ENCODE measurements at places on chromosomes 4 and X. TPM values are rescaled to one million over a fixed set of nuclear protein-coding genes. Genes with fewer than 3 reads are reported as not detected.

Gene PNCK
- total RNA-seq: 38.6 TPM

Gene HAND2
- not detected for total RNA-seq

Gene MSANTD1
- total RNA-seq: 2.3 TPM

Gene MAGEA6
- total RNA-seq: not detected

Gene GLRA2
- 14.4 TPM for total RNA-seq

Gene SYNPO2
- total RNA-seq: 14.3 TPM

- no peak overlapping the region for H3K4me3 ChIP-seq
- H3K36me3 ChIP-seq: no peaks in the 10 kb centered on the region
- no peak for DNase-seq
- H3K27me3 ChIP-seq: no peaks in the 10 kb centered on the region
- H3K4me1 ChIP-seq: no peaks in the 10 kb centered on the region
Observed at GRCh38 chr4:38523054-38523453, 140.9 kb upstream of the KLF3 start.

DNA sequence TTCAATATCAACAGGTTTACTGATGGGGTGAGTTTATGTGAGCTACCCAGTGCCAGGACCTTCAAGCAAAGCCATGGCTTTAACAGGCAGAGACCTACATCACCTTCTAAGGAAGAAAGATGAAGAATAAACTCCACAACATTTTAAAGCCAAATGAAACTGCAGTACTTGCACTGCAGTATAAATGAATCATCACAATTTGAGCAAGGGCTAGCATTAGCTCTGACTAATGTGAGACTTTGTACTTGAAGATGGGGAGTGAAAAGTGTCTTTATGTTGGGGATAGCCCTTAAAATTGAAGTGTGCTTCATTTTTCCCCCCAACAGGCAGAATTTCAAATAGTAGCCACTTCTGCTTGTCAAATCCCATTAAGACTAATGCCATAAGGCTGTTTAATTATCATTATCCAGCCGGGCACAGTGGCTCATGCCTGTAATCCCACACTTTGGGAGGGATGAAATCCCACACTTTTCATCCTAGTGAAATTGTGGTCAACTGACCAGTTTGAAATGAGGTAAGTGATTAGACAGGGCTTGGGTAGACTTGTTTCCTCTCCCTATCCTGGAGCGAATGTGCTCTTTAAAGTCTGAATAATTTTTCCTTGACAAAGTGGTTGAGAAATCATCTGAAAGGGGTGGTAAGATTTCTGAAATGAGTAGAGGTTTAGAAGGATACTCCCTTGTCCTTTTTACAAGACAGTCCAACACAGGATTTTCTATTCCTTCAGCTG, 27.2 kb upstream of the GPR34 start:
- no peak overlapping the region for H3K4me3 ChIP-seq
- no peaks in the 10 kb centered on the region for H3K4me1 ChIP-seq
- no peak for DNase-seq
- peaks cover 10% of the 10 kb centered on the region for H3K27me3 ChIP-seq

DNA sequence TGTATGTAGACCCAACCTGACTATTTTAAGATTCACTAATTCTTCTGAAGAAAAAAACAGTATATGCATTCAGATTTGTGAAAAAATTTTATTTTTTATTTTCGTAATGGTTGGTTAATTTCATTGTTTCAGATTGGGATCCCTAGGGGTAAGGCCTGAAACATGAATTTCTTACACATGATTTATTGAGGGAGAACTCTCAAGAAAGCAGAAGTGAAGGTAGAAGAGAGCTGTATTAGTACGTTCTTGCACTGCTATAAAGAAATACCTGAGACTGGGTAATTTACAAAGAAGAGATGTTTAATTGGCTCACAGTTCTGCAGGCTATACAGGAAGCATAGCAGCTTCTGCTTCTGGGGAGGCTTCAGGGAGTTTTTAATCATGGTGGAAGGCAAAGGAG, 611.9 kb upstream of the TECRL start:
- no peak overlapping the region for H3K4me3 ChIP-seq
- H3K27me3 ChIP-seq: no peaks in the 10 kb centered on the region
- DNase-seq: no peak
- H3K4me1 ChIP-seq: no peaks in the 10 kb centered on the region

GRCh38 chrX:39212456-39212855, 411.2 kb downstream of the MID1IP1 start:
- peaks cover 4% of the 10 kb centered on the region for H3K4me1 ChIP-seq
- no peak overlapping the region for H3K4me3 ChIP-seq
- DNase-seq: no peak

GRCh38 chrX:71095981-71096759, 519 bp downstream of the FOXO4 start:
- H3K4me3 ChIP-seq: peak overlapping the region; percentile 62
- H3K27ac ChIP-seq: peak overlapping the region; percentile 53
- no peaks in the 10 kb centered on the region for H3K27me3 ChIP-seq
- no peak for DNase-seq
- H3K4me1 ChIP-seq: peaks cover 11% of the 10 kb centered on the region

DNA sequence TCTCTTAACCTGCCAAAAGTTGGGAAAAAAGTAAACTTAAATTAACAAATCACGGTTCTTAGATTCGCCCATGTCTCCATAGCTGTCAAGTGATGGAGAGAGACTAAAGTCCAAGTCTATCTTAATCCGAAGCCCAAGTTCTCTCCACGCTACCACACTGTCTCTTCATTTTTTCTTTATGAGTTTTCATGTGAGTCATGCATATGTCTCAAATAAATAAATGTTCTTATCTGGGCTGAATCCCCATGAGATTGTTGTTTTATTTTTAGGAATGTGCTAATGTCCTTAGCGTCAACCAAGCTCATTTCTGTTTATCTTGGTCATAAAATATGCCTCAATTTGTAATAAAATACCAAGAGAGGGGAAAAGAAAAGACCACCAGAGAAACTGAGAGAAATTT, 169.3 kb downstream of the RCHY1 start:
- no peaks in the 10 kb centered on the region for H3K4me1 ChIP-seq
- no peaks in the 10 kb centered on the region for H3K36me3 ChIP-seq
- no peak for DNase-seq
- H3K27ac ChIP-seq: no peak overlapping the region
- H3K4me3 ChIP-seq: no peak overlapping the region

- no peak overlapping the region for H3K4me3 ChIP-seq
- no peaks in the 10 kb centered on the region for H3K36me3 ChIP-seq
Observed at GRCh38 chr4:104385713-104386112, 109.0 kb downstream of the CXXC4 start.

DNA sequence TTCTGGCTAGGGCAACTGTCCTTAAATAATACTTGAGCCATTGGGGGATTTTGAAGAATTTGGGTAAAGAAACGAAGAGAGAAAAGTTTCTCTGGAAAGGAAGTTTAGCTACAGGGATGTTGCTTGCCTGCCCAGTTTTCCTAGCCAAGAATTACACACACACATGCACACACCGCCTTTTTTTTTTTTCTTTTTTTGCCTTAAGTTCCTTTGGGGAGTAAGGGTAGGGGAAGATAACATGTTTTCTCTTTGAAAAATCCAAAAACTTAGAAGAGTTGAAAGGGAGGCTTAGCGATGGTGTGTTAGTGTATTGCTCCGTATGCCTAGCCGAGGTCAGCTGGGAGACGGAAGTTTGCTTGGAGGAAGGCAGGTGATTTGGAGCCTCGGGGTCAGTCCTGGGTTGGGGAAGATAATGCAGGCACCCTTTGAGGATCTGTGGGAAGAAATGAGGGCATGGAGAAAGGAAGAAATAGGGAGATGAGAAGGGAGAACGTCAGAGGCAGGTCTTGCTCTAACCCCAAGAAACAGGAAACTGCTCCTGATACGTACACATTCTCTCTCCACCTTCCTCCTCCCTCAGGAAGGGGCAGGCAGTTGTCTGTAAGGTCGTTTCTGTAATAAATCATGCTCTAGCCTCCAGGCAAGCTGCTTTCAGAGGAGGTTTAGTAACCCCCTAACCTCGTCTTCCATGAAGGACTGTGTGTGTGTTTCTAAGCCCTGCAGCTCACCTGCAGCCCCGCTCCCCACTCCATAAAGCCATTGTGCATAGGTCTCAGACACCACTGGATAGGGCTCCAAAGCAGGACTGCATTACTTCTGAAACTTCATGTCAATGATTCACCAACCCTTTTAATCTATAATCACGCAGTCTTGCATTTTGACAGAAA, 10.5 kb downstream of the KLF3 start:
- peaks cover 47% of the 10 kb centered on the region for H3K4me1 ChIP-seq
- H3K27ac ChIP-seq: peak overlapping the region; percentile 83
- H3K4me3 ChIP-seq: no peak overlapping the region

GRCh38 chrX:17226736-17227135, 148.3 kb upstream of the NHS start:
- DNase-seq: no peak
- no peaks in the 10 kb centered on the region for H3K36me3 ChIP-seq
- H3K27me3 ChIP-seq: peaks cover 2% of the 10 kb centered on the region
- H3K4me1 ChIP-seq: no peaks in the 10 kb centered on the region

DNA sequence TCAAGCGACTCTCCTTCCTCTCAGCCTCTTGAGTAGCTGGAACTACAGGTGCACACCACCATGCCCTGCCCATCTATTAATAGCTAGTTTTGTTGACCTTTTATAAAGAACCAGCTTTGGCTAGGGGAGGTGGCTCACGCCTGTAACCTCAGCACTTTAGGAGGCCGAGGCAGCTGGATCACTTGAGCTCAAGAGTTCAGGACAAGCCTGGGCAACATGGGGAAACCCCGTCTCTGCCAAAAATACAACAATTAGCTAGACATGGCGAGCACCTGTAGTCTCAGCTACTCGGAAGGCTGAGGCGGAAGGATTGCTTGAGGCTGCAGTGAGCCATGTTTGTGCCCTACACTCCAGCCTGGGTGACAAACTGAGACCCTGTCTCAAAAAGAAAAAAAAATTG, 2.7 kb downstream of the TKTL1 start:
- H3K36me3 ChIP-seq: no peaks in the 10 kb centered on the region
- DNase-seq: no peak
- no peak overlapping the region for H3K4me3 ChIP-seq
- H3K27me3 ChIP-seq: no peaks in the 10 kb centered on the region
- H3K4me1 ChIP-seq: no peaks in the 10 kb centered on the region

- H3K4me1 ChIP-seq: no peaks in the 10 kb centered on the region
- H3K27ac ChIP-seq: no peak overlapping the region
- H3K36me3 ChIP-seq: no peaks in the 10 kb centered on the region
- DNase-seq: no peak
- H3K4me3 ChIP-seq: no peak overlapping the region
- H3K27me3 ChIP-seq: no peaks in the 10 kb centered on the region
Observed at GRCh38 chrX:149570668-149571067, 16.6 kb downstream of the MAGEA9B start.
